ENCODE measurements at places on chromosomes 4 and X.

DNA sequence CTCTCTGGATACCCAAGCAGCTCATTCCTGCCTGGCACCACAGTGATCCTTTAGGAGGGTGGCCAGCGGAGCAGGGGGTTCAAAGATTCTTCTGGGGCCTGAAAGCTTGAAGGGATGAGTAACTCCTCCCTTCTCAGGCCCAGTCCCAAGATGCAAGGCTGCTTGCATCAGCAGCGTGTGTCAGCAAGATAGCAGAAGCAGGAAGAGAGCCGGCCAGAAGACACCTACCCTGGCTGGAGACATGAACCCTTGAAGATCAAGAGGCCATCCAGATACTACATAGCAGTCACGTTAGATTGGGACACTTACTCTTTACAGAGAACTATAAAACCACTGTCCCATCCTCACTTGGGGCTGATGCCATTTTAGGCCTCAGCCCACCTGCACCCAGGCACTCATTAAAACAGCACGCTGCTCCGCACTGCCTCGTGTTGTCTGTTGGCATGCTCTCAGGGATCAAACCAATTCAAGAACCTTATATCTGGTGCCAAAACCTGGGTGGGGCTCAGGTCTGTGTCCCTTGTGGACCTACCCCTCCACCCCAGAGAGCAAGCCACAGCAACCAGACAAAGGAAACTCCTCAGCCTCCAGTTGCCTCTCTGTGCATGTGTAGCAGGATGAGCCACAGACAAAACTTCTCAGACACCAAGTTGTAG lies 6.5 kb downstream of the UGT2B17 start:
- DNase-seq = no peak

DNA sequence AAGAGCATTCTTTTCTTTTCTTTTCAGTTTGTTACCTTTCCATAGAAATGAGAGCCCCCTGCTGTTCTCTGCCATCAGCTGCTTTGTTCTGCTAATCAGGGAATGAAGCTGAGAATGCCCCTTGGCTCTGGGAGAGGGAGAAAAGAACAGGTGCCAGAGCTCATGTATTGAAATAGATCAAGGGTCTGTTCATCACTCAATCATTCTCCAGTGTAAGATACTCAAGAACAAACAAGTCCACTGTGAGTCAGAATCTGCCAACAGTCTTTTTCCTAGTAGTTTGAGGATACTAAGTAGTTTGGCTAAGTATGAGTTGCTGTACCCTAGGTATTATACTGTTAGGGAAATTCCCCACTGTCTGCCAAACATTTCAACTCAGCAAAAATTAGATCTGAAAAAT lies 144.3 kb downstream of the RTL3 start:
- no peak for DNase-seq

GRCh38 chrX:19625612-19626011 lies 110.3 kb upstream of the MAP3K15 start:
- DNase-seq = no peak

DNA sequence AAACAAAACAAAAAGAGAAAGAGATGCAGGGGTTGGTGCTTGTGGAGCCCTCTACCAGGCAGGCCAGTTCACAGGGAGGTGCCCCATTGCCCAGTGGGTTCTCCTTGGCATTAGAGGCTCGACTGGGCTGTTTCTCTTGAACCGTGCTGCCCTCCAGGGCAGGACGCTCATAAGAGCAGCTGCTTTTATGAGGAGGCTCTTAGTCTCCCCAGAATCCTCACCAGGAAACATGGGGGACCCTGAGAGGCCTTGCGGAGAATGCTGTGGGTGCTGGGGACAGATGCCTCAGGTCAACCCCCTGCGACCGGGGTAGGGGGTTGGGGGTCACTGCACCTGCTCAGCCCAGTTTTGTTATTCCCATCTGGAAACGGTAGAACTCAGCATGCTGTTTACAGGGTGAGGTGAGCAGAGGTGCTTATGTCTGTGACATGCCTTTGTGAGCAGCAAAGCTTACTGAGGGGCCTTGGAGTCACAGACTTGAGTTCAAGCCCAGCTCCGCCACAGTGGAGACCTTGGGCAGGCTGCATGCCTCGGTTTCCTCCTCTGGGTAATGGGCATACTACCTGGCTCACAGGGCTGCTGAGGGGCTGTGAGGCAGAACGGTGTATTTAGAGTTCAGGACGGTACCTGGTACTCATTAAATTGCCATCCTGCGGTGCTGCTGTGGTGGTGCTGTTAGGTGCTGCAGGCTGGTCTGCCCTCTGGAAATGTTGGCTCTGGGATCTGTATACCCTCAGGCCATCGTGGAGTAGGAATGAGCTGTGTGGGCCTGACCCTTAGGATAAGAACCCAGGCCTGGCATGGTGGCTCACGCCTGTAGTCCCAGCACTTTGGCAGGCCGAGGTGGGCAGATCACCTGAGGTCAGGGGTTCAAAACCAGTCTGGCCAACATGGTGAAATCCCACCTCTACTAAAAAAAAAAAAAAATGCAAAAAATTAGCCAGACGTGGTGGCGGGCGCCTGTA lies 5.7 kb downstream of the TBC1D14 start:
- no peak for DNase-seq

DNA sequence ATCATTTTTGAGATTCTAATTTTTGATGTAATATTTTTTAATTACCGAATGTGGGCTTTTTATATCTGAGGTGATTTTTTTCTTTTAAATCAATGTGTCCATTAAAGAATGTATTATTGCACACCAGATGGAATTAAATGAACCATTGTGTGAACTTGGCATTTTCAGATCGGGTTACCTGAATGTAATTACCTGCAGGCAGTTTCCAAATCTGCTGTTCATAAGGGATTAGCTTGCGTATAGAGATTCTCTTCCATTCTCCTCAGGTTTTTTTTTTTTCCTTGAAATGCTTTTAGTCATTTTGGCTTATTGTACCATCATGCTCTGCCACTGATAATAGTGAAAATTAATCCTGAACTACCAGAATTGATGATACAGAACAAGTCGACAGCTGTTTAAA lies 511.5 kb upstream of the ATOH1 start:
- DNase-seq = no peak

DNA sequence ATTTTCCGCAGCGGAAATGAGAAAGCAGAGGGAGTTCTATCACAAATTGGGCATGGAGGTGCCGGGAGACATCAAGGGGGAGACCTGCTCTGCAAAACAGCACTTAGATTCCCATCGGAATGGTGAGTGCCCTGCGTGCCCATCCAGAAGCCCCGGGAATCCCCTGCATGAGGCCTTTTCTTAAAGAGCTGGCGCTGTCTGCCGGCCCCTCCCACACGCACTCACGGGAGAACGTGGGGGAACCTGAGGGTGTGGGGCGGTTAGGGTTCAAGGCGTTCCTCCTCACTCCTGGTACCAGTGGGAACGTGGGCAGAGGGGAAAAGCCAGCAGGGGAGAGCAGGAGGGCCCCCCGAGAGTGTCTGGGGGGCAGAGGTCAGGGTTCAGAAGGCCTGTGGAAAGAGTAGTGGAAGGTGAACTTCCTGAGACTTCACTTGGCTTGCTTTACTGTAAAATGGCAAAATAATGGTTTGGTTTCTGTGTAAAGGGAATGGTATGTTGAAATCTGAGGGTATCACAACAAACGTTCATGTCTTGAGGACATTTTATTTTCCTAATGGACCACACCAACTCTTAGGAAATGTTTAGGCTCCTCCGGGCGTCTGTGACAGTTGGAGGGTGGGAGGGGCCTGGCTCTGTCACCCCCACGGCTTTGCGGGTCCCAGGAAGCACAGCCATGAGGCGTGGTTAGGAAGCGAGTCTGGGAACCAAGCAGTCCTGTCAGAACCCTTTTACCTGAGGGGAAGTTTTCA lies 38.0 kb downstream of the PCGF3 start:
- no peak for DNase-seq

GRCh38 chr4:18388039-18388438 lies 366.5 kb upstream of the LCORL start:
- no peak for DNase-seq

- DNase-seq = peak; percentile 26
Observed at GRCh38 chr4:183335369-183335940, 13.2 kb upstream of the CLDN24 start.

DNA sequence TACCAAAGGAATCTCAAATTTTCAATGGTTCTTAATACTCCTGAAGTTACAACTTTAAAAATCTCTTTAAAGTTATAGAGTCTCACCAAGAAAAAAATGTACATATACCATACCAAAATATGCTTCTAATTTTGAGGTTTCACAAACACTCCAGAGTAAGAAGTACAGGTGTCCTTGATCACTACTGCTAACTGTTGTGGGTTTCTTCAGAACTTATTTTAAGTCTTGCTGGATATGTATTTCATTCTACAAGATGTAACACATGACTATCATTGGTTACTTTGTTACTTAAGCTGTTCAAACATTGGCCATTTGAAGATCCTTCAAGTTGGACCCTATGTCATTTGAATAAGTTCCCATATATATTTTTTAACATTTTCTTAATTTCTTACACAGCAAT lies 808.0 kb downstream of the PCDH19 start:
- no peak for DNase-seq

DNA sequence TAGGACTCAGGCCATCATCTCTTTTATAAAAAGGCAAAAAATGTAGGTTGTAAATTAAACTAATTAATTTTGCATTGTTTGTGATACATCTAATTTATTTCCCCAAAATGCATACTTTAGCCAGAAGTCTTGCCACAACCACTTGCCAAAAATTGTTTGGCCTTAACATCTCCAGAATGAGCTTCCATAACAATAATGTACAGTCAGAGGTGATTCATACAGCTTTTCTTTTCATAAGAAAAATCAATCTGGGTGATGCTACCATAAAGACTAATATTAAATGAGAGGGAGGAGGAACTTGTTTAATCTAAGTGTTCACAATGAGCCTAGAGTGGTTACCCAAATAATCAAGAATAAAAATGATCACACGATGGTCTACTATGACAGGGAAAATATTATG lies 59.3 kb downstream of the AMMECR1 start:
- no peak for DNase-seq
